ENCODE measurements at places on chromosomes 7 and 10.

- DNase-seq = no peak
Measured at GRCh38 chr7:41693150-41693997, 9.5 kb downstream of the INHBA start.

DNA sequence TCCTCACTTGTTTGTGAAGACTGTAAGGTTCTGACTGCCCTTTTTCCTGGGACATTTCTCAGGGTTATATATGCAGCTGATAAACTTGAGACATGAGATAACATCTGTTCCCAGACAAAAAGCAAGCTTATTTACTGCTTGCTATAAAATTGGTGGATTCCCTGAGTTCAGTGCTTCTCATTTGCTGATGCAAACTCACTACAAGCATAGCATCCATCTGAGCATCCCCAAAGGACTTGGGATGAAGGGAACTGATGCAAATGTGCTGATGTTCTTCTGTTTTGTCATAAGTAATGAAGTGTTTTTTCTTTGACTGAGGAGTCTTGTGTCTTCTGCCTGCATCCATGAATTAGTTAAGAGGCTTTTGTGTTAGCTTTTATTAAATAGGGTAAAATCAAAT is 183.2 kb downstream of the ADK start:
- no peak for DNase-seq

DNA sequence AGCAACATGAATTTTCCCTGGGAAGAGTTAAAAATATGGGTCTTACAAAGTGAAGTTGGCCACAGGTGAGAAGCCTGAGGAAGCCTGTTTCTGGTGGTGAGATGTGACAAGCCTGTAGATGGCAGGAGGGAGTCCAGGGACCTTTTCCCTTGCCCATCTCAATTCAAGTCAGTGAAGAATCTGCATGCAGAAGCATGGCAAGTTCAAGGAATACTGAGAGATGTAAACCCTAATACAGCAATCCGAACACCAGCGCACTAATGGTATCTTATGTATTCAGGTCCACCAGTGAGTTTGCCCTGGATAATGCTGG is 73.6 kb downstream of the RHOBTB1 start:
- DNase-seq = peak; percentile 76

- DNase-seq = no peak
Measured at GRCh38 chr10:25895856-25896255, 38.2 kb upstream of the MYO3A start.

DNA sequence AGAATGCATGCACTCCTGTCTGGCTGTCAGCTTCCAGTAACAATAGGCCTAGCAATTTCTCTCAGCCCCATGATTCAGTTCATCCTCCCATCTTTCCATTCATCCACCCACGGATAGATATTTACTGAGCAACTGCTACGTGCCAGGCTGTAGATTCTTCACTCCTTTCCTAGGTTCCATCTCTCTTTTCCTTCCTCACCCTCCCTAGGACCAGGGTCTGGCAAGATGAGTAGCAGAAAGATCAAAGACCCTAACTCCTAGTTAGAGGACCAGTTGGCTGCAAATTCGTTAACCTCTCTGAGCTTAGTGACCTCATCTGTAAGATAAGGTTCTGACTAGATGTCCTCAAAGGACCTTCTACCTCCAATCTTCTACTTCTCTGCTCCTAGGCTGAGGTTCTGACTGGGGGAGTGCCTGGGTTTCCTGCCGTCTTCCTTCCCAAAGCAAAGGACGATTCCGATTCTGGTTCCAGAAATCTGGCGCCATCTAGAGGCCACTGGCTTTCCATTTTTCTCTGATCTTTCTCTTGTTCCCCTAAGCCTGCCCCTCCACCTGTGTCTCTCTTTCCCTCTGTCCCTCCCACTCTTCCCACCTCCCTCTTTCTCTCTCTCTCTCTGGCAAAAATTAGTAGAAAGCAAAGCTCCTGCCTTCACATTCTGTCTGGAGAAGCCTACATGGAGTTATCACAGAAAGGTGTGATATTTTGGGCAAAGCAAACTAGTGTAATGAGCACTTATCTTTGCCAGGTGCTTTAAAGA is 26.2 kb downstream of the TBATA start:
- DNase-seq = peak; percentile 68

DNA sequence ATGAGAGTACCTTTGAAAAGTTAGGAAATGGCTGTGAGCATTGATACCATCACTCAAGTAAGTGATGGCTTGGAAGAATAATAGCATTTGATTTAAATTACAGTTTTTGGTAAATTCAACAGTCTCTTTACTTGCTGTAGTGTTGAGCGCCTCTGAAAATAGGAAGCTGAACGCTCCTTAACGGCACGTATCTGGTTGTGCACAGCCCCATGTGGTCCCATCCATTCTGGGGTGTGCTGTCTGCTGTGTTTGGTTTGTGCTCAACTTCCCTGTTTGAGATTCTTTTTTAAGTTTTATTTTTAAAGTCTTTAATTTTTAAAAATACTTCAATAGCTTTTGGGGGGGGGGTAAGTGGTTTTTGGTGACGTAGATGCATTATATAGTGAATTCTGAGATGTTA is 51.5 kb downstream of the DNAJB6 start:
- DNase-seq = no peak

- no peak for DNase-seq
Measured at GRCh38 chr7:39700165-39700564, 76.8 kb downstream of the RALA start.

GRCh38 chr10:49321021-49321420 is 22.1 kb downstream of the C10orf71 start:
- no peak for DNase-seq

GRCh38 chr10:59905731-59906416 is 482 bp downstream of the CCDC6 start:
- no peak for DNase-seq

GRCh38 chr10:8389630-8390029 is 335.1 kb downstream of the GATA3 start:
- DNase-seq = no peak

DNA sequence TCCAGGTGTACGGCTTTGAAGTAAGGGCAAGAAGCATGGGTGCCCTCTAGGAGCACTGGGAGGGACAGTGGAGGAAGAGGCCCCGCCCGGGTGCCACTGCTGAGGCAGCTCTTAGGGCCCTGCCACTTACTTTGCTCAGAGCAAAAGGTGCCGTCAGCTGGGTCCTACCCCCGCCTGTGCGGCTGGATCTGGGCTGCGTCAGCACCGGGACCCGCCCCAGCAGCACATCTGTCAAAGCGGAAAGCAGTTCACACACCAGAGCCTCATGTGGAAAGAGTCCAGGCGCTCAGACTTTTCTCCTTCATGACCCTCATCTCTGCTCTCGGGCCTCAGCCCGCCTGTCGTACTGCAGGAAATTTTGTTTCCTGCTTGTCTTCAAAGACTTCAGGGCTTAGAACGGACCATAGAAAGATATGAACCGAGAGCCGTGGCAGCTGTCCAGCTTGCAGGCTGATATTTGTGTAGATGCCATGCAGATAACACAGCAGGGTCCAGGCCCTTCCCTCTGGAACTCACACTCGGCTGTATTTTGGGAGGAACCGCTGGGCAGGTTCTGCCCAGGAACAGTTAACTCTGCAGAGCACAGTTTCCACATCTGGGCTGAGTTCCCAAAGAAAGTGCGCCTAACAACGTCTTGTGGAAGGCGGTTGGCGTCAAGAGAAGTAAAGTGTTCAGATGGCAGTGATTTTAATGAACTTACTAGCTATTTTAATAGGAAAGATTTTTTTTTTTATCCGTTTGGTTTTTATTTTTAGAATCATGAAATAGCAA is 44.3 kb upstream of the PRKAR1B start:
- DNase-seq = no peak

DNA sequence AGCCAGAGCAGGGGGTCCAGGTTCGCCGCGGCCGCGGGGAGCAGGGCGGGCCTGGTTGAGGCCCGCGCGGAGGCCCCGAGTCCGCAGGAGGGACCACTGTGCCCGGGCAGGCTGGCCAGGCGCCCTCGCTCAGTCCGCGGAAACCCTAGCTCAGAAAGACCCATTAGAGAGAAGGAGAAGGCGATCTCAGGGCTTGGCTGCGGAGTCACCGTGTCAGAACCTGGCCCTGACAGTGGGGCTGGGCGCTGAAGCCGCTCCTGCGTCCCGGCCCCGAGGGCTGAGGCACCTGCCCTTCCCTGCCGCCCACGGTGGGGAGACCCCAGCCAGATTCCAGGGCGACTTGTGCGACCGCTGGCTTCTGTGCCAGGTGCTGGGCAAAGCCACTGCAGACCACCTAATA is 14.2 kb upstream of the EGFR start:
- DNase-seq = no peak

DNA sequence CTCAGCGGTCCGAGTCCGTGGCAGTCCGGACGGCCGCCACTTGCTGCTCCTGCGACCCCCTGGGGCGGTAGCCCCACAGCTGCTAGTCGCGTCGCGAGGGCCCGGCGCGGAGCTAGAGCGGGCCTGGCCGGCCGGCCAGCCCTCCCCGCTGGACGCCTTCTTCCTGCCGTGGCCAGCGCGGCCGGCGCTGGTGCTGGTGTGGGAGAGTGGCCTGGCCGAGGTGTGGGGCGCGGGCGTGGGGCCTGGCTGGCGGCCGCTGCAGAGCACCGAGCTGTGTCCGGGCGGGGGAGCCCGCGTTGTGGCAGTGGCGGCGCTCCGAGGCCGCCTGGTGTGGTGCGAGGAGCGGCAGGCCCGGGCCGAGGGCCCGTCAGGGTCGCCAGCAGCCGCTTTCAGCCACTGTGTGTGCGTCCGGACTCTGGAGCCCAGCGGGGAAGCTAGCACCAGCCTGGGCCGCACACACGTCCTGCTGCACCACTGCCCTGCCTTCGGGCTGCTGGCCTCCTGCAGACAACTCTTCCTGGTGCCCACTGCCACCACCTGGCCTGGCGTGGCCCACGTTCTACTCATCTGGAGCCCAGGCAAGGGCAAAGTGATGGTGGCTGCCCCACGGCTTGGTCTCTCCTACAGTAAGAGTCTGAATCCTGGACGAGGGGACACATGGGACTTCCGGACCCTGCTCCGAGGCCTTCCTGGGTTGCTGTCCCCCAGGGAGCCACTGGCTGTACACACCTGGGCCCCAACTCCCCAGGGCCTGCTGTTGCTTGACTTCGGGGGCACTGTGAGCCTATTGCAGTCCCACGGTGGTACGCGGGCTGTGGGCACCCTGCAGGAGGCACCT is 631 bp downstream of the HPS6 start:
- DNase-seq = no peak

- peak; percentile 14 for DNase-seq
Measured at GRCh38 chr7:151575410-151575809, 55.7 kb upstream of the RHEB start.

All from COR-L47 (cell line).